ENCODE measurements at places on chromosomes 7 and 10.

GRCh38 chr7:67621704-67622103, 625.1 kb downstream of the TYW1 start:
- DNase-seq, result no peak

DNA sequence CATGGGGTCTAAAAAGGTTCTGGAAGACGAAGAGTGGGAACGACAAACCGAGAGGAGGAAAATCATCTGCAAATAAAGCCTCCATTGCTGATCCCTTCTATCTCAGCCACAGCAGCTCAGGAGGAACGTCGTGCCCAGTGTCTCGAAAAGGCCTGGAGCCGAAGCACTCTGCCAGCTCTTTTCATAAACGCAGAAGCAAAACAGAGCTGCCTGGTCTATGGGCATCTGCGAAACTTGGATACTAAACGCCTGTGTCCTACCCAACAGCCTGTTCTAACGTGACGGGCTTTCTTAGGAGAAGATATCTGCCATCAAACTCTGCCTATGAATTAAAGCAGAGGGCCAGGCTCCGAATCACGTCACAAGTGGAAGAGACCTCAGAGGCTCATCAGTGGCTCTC, 68.7 kb downstream of the GNA12 start:
- no peak for DNase-seq

DNA sequence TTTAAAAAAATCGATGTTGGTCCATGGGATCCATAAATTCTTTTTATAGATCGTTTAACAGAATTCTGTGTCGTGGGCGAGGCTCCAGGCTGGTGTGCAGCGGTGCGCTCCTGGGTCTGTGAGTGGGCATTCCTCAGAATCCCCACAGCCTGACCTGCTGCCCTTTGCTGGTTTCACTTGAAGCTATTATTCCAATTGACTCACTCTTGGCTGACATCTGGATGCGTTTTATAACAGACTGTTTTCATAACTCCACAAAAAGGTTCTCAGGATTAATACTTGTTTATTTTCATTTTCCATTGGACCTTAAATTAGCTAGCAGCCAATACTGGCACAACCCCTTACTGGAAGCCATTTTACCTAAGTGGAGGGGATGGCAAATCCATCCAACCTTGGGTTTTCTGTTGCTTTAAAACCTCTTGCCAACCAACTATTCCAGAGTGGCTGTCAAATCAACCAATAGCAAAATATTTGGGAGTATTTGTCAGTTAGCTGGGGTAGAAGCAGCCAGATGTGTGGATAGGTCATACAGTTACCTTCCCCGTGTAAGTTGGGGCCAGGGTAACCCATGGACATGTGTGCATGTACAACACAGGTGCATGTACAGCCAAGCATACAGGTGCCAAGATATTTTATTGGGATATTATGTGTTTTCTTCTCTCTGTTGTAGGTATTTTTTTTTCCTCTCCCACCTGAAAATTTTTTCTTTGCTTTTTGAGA, 160.7 kb upstream of the ZNF32 start:
- peak; percentile 92 for DNase-seq

GRCh38 chr7:51569581-51569980, 253.0 kb upstream of the COBL start:
- no peak for DNase-seq

DNA sequence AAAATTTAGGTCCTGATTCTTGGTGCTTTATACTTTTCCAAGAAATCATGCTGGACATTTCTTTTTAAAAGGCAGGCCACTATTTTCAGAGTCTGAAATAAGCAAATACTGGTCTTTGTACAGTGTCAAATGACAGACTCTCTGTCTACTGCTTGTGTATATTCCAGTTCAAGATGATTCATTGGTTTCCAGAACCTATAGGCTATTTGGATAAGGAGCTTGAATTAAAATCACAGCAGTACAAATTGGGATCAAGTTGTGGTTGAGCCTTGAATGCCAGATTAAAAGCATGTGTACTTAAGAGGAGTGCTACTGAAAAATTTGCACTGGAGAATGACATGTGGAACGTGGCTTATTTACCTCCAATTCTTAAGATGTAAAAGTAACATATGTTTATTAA, 10.7 kb downstream of the KMT2E start:
- no peak for DNase-seq

- DNase-seq, result peak; percentile 34
Measured at GRCh38 chr7:99860281-99861127, 16.3 kb downstream of the OR2AE1 start.

DNA sequence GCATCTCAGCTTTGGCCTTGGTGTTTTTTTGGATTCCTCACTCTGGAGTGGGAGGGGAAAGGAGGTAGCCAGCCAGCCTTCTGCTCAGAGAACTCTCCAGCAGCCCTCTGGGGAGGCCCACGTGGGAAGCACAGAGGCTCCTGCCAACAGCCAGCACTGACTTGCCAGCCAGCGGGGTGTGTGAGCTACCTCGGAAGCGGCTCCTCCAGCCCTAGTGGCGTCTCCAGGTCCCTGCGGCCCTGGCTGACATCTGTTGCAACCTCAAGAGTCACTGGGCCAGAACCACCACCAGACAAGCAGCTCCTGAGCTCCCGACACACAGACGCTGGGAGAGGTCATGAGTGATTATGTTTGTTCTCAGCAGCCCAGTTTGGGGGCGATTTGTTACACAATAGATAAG, 180.2 kb upstream of the FZD8 start:
- peak; percentile 76 for DNase-seq

- DNase-seq, result no peak
Measured at GRCh38 chr10:68602434-68602833, 42.3 kb downstream of the TET1 start.

DNA sequence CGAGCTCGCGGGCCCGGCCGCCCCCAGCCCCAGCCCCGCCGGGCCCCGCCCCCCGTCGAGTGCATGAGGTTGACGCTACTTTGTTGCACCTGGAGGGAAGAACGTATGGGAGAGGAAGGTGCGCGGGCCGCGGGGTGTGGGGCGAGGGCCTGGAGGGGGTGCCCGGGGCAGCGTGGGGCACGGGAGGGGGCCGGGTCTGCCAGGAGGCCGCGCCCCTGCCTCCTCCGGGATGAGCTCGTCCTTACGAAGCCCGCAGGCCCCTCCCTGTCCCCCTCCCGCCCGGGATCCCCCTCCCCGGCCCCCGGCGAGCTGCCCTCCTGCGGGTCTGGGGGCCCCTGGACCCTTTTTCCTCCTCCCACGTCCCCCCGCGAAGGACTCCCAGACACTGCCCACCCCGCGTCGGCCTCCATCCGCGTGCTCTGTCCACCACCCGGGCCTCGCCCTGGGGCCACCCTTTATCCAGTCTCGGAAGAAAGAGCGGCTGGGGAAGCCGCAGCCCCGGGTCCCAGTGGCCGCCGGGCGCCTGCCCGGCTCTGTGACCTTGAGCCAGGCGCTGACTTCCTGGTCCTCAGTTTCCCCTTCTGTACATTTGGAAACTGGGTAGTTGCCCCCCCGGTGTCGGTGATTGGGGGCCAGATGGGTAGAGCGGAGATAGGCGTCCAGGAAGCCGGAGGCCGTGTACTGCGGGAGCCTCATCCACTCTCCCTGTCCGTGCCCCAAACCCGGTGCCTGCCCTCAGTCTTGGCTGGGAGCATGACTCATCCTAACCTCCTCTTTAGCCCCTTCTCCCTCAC, 521 bp downstream of the LIMK1 start:
- peak; percentile 26 for DNase-seq

Data from kidney glomerular epithelial cell (primary cell).